Stimulated activated CD4-positive, alpha-beta T cell treated with anti-CD3 and anti-CD28 coated beads, Interleukin-1b, Interleukin-23, amount 100 ng/mL, for 1 hour (primary cell): ENCODE measurements at places on chromosomes 16 and 17.

GRCh38 chr16:52404546-52404945 is 142.4 kb downstream of the TOX3 start:
- no peak for DNase-seq

- no peak for DNase-seq
Observed at GRCh38 chr16:89422527-89422904, 67.8 kb downstream of the ANKRD11 start.

- DNase-seq = no peak
Observed at GRCh38 chr17:81034168-81034777, 678 bp upstream of the BAIAP2 start.

- DNase-seq = no peak
Observed at GRCh38 chr16:75109732-75110243, 6.8 kb downstream of the LDHD start.

DNA sequence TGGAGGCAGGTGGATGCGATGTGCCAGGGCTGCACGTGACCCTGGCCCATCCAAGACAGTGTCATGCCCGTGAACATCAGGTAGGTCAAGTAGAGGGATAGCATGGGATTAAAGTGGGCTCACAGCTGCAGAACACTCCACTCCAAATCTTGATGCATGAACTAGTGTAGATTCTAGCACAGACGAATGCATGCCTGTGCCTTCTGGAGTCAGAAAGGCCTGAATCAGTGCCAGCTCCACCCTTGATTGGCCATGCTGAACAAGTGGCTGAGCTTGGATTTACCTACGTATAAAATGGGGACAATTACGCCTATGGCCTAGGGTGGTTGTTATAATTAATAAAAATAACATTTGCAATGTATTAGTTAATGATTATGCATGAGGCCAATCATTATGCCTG is 10.6 kb downstream of the IRX3 start:
- DNase-seq = no peak

- no peak for DNase-seq
Observed at GRCh38 chr17:49290690-49291359, 60.2 kb upstream of the PHOSPHO1 start.

GRCh38 chr17:19327031-19327783 is 35.3 kb downstream of the B9D1 start:
- no peak for DNase-seq

- no peak for DNase-seq
Observed at GRCh38 chr16:48282636-48283263, 35.4 kb upstream of the ABCC11 start.

GRCh38 chr16:76114681-76115080 is 162.5 kb upstream of the CNTNAP4 start:
- no peak for DNase-seq

- DNase-seq = no peak
Observed at GRCh38 chr17:79487149-79487548, 123.7 kb downstream of the RBFOX3 start.

DNA sequence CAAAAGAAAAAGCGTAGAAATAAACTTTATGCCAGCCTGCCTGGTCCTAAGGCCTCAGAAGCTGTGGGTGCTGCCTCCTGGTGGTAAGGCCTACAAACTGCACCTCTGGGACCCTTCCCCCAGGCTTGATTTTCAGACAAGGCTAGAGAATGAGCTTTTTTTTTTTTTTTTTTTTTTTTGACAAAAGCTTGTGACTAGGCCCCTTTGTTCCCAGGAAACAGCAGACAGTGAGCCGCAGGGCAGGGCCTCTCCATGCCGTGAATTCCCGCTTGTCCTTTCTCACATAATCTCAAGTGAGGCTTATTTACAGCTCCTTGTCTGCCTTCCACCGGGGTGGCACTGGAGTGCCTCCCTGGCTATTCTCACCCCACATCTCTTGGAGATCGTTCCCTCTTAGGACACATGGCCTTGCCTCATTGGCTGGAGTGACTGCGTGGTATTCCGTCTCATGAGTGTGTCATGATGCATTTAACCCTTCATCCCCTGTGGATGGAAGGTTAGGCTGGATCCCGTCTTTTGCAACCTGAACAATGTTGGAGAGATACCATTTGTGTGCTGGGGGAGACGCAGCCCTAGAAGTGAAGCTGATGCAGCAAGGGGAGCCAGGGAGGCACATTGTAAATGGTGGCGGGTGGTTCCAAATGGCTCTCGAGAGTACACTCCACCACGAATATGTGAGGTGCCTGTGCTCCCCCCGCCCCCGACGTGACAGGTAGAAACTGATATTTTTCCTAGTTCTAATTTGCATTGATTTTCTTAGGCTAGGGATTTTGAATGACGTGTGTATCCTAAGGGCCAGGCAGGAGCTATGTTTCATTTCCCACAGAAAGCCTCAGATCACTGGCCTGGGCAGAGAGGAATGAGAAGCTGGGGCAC is 49.6 kb downstream of the USP22 start:
- DNase-seq = peak; percentile 12

DNA sequence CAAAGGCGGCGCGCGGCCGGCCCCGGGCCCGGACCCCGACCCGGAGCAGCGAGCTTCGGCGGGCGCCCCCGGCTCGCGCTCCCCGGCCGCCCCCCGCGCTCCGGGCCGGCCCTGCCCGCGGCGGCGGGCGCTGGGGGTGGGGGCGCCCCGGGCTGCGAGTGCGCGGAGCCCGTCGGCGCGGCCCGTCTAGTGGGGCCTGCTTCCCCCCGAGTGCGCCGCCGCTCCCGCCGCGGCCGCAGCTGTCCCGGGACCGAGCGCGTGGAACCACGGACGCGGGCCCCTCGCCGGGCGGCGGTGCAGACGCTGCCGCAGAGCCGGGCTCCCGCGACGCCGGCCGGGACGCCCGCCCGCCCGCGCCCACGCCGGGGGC is 308 bp downstream of the ADCY9 start:
- no peak for DNase-seq

- DNase-seq = no peak
Observed at GRCh38 chr16:29943846-29944799, 17.8 kb upstream of the TMEM219 start.

DNA sequence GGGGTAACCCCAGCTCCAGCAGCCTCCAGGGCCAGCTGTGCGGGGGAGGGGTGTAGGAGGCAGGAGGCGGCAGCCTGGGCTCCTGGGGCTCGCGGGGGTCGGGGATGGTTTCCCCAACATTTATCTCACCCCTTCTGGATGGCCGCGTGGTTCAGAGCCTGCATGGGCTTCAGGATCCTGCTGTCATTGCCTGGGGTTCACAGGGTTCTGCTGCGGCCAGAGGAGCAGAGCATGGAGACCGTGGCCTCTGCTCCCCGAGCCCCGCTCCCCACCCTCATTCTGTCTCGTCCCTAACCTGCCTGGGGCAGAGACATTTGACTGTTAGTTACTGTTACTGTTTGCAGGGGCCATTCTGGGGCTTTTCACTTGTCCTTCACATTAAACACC is 4.9 kb downstream of the MYADML2 start:
- no peak for DNase-seq

GRCh38 chr16:26189536-26189935 is 497.8 kb downstream of the HS3ST4 start:
- DNase-seq = no peak

DNA sequence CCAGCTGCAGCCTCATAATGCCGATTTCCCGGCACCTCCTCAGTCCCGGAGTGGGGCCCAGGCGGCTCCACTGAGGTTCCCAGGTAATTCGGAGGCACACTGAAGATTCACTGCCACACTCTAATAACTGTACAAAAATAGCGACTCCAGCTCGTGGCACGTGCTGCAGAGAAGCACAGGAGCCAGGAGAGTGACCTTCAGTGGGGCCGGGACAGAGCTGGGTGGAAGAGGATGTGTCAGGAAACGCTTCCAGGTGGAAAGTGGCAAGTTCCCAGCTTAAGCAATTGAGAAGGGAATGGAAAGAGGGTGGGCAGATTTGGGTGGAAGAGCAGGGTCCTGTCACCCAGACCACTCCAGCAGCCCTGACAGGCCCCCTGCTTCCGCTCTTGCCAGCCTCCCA is 3.1 kb upstream of the TRAP1 start:
- no peak for DNase-seq

GRCh38 chr16:79571903-79572535 is 28.5 kb downstream of the MAF start:
- no peak for DNase-seq

- DNase-seq = no peak
Observed at GRCh38 chr16:22235839-22236745, 30.0 kb downstream of the EEF2K start.

DNA sequence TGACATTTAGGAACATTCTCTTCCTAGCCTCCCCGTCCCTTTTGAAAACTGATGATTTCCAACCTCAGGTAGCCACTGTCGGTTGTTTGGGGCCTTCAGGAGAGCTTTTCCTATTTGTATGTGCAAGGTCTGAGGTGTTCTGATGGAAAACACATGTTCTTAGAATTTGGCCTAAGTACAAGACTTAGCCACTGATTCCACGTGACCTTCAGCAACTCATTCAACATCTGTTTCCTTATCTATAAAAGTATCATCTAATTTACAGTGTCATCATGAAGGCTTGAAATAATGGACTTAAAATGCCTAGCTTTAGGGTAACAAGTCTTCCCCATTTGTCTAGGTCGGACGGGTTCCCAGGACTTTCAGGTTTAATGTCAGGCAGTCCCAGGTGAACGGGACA is 259.3 kb downstream of the SOX9 start:
- DNase-seq = no peak

GRCh38 chr16:5882087-5882640 is 784.6 kb upstream of the EEF2KMT start:
- DNase-seq = no peak

DNA sequence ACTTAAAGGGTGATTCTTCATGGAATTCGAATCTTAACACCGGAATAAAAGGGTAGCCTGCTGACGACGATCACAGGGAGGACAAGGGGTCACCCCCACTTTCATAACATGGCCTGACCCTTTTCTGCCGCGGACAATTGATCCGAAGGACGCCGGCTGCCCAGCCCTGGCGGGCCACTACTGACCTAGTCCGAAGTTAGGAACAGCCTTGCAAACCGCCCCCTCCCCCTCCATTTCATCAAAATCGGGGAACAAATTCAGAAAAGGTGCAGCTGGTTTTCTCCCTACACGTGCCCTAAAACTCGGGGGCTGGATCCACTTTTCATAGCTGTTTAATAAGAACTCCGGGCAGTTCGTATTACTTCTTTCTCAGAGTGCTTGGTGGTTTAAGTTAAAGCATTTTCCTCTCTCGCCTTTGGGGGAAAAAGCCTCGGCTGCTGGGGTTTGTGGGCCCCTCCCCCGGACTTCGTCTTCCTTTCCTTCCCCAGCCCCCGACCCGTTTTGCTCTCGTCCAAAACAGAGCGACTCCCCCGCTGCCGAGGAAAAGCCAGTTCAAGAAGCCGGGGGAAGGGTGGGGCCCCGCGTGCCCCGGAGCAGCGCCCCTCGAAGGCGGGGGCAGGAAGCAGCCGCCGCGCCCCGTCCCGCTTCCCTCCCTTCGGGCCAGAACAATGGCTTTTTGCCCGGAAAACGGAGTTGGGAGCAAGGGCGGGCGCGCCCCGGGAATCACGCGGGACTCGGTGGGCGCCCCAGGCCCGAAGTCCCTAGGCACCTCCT is 641 bp upstream of the CBX2 start:
- no peak for DNase-seq

DNA sequence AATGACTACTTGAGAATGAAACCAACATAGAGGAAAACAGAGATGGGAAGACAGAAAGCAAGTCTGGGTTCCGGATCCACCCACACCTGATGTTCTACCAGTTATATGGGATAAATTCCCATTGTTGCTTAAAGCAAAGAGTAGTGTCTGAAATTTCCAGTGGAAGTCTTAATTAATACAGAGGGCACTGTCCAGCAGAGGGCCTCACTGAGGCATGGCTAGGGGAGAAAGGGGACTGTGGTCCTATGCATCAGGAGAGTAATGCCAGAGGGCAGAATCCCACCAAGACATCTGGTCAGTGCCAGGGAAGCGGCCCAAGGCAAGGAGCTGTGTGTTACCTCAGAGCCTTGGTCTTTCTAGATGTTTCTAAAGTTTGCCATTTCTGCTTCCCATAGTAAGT is 7.5 kb upstream of the UMOD start:
- no peak for DNase-seq

DNA sequence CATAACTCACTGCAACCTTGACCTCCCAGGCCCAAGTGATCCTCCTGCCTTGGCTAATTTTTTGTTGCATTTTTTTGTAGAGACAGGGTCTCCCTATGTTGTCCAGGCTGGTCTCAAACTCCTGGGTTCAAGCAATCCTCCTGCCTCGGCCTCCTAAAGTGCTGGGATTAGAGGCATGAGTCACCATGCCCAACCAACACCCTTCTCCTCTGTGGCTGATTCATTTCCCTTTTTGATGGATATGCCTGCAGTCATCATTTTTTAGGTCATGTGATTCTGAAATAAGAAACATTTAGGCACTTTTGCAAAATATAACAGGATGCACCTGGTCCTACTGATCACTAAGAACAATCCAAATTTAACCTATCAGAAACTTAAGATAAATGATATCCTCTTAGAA is 44.0 kb upstream of the YPEL2 start:
- no peak for DNase-seq

DNA sequence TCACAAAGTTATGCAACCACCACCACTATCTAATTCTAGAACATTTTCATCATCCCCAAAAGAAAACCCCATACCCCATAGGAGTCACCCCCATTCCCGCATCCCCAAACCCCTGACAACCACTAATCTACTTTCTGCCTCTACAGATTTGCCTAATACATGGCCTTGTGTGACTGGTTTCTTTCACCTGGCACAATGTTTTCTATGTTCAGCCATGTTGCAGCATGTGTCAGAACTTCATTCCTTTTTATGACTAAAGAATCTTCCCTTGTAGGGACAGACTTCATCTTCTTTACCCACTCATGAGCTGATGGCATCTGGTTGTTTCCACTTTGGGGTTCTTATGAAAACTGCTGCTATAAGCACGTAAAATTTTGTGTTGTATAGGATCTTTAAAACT is 34.6 kb downstream of the CYTH1 start:
- DNase-seq = no peak

- DNase-seq = no peak
Observed at GRCh38 chr16:69340095-69340644, 598 bp downstream of the NIP7 start.

DNA sequence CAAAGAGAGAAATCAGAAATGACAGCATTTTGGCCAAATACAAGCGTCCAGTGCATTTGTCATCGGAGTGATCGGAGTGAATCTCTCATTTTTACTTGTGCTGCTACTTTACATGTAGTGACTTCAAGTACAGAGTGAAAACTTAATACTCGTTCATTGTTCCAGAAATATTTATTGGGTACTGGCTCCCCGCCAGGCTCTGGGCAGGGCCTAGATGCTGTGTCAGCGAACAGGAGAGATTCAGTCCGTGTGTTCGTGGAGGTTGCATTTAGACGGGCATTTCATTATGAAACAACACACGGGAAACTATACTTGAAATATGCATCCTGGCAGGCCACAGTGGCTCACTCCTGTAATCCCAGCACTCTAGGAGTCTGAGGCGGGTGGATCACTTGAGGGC is 727.2 kb upstream of the RBFOX1 start:
- no peak for DNase-seq

DNA sequence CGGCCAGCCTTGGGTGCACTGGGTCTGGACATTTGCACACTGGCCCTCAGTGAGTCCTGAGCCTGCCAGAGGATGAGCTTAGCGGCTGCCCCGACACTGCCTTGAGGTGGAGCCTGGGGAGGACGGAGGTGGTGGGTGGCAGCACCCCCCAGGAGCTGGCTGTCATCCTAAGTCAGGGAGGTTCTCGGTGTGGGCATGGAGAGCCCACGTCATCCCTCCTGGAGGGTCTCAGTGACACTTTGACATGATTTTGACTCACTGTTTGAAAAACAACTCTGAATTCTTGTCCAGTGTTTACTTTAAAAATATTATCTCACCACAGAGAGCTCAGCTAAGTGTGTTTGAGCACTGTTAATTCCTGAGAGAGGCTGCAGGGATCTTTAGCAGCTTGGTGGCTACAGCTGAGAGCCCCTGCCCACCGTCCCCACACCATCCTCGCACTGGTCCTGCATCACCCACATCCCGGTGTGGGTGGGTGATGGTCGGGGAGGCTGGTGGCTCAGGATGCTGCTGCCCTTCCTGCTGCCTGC is 63.1 kb downstream of the BANP start:
- DNase-seq = no peak
